ENCODE measurements at places on chromosomes 16 and 17.

DNA sequence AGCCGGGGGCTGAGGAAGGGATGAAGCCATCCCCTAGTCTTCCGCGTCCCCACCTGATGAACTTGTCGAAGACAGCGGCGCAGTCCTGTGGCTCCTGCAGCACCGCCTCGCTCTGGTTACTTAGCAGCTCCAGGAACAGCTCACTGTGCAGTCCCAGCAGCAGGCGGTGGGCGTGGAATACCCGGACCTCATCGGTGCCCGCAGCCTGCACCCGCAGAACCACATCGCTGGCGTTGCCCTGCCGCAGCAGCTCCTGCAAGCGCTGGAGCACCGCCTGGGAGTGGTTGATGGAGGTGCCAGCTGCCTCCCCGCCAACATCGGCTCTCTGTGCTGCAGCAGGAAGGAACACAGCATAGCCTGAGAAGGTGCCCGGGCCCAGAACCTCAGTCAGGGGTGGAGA, 1.8 kb downstream of the BTBD17 start:
- DNase-seq, result no peak

GRCh38 chr17:57721967-57722703, 23.0 kb downstream of the CCDC182 start:
- DNase-seq, result no peak

GRCh38 chr16:17921357-17921978, 415.1 kb downstream of the NPIPA8 start:
- peak; percentile 47 for DNase-seq

- no peak for DNase-seq
These were observed 15.0 kb downstream of the PITPNC1 start for GRCh38 chr17:67392111-67392510.
